ENCODE measurements at places on chromosomes 2 and 18.

- no peak for DNase-seq
Measured at GRCh38 chr2:223214394-223215253, 162.6 kb downstream of the KCNE4 start.

GRCh38 chr2:187499941-187500532 is 52.0 kb upstream of the CALCRL start:
- DNase-seq: no peak

- DNase-seq: no peak
Measured at GRCh38 chr2:85796046-85796340, 42.2 kb downstream of the ATOH8 start.

DNA sequence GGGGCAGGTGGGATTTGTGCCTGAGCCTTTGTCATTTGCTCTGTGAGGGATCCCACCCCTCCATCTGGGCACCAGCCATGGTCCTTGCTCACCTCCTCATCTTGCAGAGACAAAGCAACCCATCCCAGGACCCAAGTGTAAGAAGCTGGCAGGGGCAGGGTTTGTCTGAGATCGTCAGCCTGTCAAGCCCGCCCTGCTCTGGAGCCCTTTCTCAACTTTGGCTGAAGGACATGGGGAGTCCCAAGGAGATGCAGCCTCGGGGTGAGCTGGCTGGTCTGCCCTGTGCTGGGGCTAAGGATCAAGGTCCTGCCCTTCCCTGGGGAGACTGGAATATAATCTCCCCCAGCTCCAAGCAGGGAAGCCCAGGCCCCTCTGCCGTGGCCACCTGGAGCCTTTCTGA is 86.0 kb downstream of the CAPN13 start:
- DNase-seq: no peak

- DNase-seq: no peak
Measured at GRCh38 chr2:70656421-70657010, 102.9 kb upstream of the TGFA start.

DNA sequence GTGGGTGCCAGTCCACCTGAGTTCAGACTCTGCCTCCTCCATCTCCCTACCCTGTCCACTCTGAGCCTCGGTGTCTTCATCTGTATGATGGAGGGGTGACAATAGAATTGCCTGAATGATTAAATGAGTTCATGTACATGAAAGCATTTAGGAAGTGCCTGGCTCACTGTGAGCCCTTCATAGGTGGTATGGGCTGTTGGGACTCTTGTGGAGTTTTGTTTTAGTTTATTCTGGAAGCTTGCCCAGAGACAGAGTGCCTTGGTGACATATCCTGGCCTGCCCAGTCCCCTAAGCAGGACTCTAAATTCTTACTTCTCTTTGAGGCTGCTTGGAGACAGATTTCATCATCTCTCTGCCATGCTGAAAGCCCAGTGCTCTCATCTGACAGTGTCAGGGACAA is 24.5 kb upstream of the GIGYF2 start:
- DNase-seq: no peak

DNA sequence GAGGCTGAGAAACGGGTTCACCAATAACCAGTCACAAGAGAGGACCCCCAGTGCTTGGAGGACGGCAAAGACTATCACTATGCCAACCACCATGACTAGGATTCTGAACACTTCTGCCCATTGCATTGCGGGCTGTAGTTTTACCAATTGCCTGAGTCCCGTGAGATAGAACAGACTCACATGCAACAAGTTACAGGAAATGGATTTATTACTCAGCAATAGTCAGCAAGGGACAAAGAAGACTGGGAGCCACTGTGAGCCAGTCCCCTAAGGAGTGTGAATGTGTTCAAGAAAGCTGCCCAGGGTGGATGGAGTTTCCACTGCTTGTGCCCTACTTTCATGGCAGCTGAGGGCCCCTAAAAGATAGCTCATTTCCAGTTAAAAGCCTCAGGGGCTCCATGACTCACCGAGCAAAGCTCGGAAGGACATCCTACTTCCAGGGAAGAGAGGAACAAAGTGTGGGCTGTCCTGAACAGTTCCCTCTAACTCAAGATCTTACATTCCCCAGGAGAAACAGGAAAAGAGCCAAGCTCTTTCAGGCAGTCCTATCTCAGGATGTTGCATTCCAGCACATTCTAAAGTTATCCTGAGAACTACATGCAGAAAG is 54.4 kb downstream of the SLC4A3 start:
- no peak for DNase-seq

DNA sequence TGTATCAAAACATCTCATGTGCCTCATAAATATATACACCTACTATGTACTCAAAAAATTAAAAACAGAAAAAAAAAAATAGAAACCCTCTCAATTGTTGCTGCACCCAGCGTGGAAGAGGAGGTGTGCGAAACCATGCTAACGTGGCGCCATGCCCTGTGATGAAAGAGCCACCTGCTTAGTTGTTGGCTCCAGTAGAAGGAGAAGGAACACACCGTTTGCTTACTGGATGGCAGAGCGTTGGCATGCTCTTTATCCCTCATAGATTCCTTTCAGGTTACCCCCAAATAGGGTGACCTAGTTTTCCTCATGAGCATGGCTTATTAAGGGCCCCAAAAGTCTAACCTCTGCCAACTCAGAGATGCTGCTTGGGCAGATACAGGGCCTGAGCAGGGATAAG is 332.1 kb downstream of the AGAP1 start:
- no peak for DNase-seq

- DNase-seq: no peak
Measured at GRCh38 chr2:207046724-207047123, 107.4 kb downstream of the CPO start.

- no peak for DNase-seq
Measured at GRCh38 chr18:45166341-45166835, 448.9 kb upstream of the SLC14A2 start.

DNA sequence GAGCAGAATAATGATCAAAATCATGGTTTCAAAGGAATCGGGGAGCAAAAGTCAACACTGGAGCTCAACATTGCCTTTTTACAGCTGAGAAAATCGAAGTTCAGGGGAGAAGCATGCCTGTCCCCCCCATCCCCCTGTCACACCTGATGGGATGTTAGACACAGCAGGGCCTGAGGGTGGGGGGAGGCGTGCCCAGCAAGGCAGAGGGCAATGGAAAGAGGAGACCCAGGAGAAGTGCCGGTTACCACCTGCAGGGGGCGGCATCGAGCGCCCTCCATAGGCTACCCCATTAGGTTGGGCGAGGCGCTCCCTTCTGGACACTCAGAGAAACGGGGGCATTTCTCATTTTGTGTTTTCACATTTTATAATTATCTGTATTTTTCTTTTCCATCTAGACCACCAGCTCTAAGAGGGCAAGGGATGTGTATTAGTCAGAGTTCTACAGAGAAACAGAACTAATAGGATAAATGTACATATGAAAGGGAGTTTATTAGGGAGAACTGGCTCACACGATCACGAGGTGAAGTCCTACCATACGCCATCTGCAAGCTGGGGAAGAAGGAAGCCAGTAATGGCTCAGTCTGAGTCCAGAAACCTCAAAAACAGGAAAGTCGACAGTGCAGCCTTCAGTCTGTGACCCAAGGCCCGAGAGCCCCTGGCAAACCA is 271.3 kb downstream of the LRATD1 start:
- peak; percentile 54 for DNase-seq

GRCh38 chr2:19409046-19409445 is 50.6 kb upstream of the OSR1 start:
- no peak for DNase-seq

GRCh38 chr2:153451611-153452010 is 27.0 kb downstream of the RPRM start:
- no peak for DNase-seq

- DNase-seq: no peak
Measured at GRCh38 chr2:189444322-189444721, 3.0 kb downstream of the WDR75 start.

GRCh38 chr18:6482198-6482977 is 67.7 kb upstream of the L3MBTL4 start:
- peak; percentile 52 for DNase-seq

- DNase-seq: no peak
Measured at GRCh38 chr2:108916122-108916795, 72.8 kb downstream of the EDAR start.

DNA sequence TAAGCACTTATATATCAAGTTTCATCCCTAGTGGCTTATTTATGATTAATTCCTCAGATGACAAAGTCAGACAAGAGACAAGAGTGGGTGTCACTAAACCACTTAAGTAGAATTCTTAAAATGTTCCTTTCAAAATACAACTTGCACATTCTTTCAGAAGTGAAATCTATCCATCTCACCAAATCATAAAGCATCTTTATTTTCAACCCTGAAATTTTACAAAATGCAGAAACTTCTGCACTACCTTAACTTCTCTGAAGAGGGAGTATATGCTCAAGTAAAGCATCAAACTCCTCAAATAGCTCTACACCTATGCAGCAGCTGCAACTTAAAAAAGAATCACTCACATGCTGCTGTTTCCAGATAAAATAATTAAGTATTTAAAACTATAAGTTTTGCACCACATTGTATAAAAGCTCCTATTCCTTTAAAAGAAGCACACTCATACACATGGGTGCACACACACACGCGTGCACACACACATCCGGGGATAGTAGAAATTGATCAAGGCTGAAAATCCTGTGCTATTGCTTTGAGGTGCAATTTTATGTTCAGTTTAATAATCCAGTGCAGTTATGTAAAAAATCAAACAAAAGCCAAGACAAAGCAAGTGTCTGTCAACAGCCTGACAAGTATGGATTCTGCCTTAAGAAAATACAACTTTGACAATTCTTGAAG is 244.5 kb downstream of the TCF4 start:
- DNase-seq: no peak

GRCh38 chr18:44893045-44893706 is 212.5 kb downstream of the SETBP1 start:
- DNase-seq: no peak

GRCh38 chr18:74689251-74689650 is 91.6 kb downstream of the ZNF407 start:
- DNase-seq: no peak

DNA sequence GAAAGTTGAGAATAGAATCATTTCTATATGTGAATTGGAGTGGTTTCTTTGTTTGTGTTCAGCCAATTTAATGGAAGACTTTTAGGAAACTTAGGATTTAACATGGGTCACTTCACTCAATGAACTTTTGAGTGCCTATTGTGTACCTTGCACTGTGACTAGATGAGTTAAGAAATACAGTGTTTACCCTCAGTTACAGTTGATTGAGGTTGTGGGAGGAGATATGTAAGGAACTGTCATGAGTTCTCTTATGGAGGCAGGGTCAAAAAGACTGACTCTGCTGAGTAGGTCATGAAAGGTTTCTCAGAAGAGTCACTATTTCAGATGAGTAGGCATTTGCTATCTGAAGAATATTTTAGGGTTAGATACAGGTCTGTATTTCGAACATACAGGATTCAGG is 98.6 kb downstream of the RAB3GAP1 start:
- DNase-seq: no peak

- no peak for DNase-seq
Measured at GRCh38 chr2:102033031-102033749, 41.4 kb downstream of the IL1R2 start.

GRCh38 chr2:99184811-99185210 is 3.8 kb downstream of the MRPL30 start:
- no peak for DNase-seq

GRCh38 chr18:374721-375168 is 106.9 kb upstream of the THOC1 start:
- no peak for DNase-seq

- DNase-seq: no peak
Measured at GRCh38 chr2:231123362-231123898, 1.4 kb downstream of the HTR2B start.
